ENCODE measurements at places on chromosomes 1 and 21.

- no peak for DNase-seq
Observed at GRCh38 chr1:64265141-64265540, 61.7 kb downstream of the UBE2U start.

DNA sequence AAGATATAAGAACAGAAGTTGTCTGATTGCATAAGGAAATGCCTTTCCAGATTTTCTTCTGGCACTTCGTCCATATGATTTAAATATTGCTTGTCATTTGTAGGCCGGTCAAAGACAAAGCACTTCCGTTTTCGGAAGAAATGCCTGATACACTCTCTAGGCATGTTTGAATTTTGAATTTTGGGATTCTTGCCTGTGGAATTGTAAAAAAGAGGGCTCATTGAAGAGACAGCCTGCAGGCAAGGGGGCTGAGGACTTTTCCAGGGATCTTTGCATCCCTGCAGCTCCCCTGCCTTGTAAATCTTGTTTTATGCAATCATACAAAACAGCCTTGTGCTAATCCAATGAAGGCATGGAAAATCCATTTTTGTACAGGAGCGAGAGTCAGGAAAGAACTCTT, 7.4 kb downstream of the GBP4 start:
- DNase-seq, result no peak

GRCh38 chr21:26365849-26366248, 195.3 kb upstream of the APP start:
- DNase-seq, result no peak

- DNase-seq, result no peak
Observed at GRCh38 chr1:221458447-221459156, 283.3 kb downstream of the DUSP10 start.

- DNase-seq, result no peak
Observed at GRCh38 chr21:26684889-26685288, 111.8 kb upstream of the CYYR1 start.

DNA sequence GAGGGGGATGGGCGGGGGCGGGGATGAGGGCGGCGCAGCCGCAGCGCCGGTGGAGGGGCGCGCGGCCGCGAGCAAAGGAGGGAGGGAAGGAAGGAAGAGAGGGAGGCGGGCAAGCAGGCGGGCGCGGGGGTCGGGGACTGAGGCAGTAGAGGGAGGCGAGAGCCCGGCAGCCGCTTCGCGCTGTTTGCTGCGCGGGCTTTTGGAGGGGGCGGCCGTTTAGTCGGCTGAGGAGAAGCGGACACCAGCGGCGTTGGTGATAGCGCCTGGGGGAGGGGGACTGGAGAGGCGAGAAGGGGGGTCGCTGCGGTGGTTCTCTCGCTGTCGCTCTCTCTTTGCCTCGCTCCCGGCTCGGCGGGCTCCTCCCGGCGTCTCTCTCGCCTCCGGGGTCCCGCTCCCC, at the start of gene HS2ST1:
Gene HS2ST1, plus strand, starts transcription at position 35 of the 397 bp plus-strand sequence.
- DNase-seq, result no peak

GRCh38 chr1:184748740-184749139, 5.9 kb downstream of the EDEM3 start:
- no peak for DNase-seq

- no peak for DNase-seq
Observed at GRCh38 chr1:59272507-59272906, 24.4 kb upstream of the FGGY start.

Measured in stimulated activated CD8-positive, alpha-beta memory T cell treated with anti-CD3 and anti-CD28 coated beads, Interleukin-2, amount 100 ng/mL, for 1 hour (primary cell).